ENCODE measurements at places on chromosomes 6 and 20.

- DNase-seq: no peak
Observed at GRCh38 chr6:17242087-17242486, 39.1 kb upstream of the RBM24 start.

DNA sequence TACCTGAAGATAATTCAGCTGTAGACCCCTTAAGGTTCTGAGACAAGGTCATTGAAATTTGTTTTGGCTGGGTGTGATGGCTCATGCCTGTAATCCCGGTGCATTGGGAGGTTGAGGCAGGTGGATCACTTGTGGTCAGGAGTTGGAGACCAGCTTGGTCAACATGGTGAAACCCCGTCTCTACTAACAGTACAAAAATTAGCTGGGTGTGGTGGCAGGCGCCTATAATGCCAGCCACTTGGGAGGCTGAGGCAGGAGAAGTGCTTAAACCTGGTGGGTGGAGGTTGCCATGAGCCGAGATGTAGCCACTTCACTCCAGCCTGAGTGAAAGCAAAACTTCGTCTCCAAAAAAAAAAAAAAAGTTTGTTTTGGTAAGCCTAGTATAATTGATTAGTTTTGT, 11.0 kb downstream of the SRSF3 start:
- DNase-seq: no peak

DNA sequence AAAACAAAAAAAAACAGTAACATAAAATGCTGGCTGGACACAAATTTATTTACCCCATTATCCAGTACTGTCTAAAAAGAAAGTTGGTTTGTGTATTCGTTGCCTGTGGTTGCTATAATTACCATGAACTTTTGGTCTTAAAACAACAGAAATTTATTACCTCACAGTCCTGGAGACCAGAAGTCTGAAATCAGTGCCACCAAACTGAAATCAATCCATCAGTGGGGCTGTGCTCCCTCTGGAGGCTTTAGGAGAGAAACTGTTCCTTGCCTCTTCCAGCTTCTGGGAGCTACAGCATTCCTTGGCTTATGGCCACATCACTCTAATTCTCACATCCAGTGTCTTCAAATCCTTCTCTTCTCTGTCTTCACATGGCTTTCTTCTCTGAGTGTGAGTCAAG, 79.4 kb downstream of the SNX5 start:
- DNase-seq: no peak

DNA sequence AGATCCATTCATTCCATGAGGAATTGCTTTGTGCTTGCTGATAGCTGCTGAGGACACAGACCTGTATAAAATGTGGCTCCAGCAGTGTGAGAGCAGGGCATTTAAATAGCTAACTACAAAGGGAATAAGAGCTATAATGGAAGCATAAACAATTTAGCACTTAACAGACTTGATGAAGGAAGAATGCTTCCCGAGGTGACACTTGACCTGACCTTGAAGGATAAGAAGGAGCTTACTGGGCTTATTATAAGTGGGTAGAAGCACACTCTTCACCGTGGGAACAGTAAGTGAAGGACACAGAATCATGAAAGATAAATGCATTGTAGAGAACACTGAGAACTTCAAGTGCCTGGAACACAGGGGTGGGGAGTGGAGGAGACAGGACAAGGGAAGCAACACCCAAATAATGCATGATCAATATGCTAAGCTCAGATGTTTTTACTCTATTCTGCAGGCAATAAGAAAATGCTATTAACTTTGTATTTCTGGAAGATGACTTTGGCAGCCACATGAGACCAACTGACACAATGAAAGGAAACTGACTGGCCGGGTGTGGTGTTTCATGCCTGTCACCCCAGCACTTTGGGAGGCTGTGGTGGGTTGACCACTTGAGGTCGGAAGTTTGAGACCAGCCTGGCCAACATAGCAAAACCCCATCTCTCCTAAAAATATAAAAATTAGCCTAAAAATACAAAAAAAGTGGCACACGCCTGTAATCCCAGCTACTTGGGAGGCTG, 84.2 kb downstream of the EPB41L2 start:
- DNase-seq: no peak

GRCh38 chr6:291697-292505, at the start of gene DUSP22:
Gene DUSP22, plus strand, starts transcription at chr6:292487. Its CDS starts 53 bp downstream, at chr6:292540.
- DNase-seq: no peak

DNA sequence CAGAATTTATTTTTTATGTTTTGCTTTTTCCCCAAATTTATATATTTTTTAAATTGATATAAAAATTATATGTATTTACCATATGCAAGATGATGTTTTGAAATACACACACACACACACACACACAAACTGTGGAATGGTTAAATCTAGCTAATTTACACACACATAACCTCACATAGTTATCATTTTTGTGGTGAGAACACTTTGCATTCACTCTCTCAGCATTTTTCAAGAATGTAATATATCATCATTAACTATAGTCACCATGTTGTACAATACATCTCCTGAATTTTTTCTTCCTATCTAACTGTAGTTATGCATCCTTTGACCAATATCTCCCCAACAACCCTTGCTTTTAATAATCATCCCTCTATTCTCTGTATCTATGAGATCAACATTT, 52.2 kb downstream of the GFRAL start:
- no peak for DNase-seq
